NCI-H1436 (cell line): ENCODE measurements at places on chromosomes 1 and 21.

GRCh38 chr1:111334169-111334568 lies 43.5 kb downstream of the CHIA start:
- no peak for DNase-seq

GRCh38 chr1:115890580-115890979 lies 49.7 kb upstream of the NHLH2 start:
- no peak for DNase-seq

- DNase-seq: no peak
Observed at GRCh38 chr1:219189021-219189824, 15.5 kb downstream of the LYPLAL1 start.

GRCh38 chr1:151000408-151000807 lies 6.3 kb downstream of the MINDY1 start:
- no peak for DNase-seq

DNA sequence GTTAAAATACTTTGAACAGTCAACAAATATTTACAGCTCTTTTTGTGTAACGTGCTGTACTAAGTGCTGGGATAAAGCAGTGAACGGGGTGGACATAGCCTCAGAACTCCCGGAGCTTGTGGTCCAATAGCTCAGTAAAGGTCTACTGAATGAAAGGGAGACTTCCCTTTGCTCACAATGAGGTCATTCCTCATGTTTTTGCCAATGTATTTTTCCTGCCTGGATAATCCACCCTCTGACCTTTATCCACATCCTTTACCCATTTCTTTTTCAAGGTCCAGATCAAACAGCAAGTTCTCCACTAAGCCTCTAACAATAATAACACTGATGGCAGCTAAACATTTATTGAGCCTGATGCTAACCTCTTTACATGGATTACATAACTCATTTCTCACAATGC lies 55.9 kb downstream of the LEPR start:
- no peak for DNase-seq

DNA sequence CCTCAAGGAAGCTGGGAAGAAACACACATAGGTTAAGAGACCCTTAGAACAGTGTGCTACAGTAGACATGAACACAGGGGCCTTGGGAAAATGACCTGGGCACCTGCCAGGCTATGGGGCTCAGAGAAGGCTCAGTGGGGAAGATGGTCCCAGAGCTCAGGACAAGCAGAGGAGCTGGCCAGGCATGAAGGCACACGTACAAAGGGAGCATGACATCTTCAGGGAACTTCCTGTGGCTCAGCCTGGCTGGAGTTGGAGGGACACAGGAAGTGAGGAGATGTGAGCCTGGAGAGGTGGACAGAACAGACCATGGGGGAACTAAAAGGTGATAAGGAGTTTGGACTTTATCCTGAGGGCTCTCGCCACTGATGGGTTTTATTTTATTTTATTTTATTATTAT lies 3.8 kb upstream of the SLC50A1 start:
- DNase-seq: no peak

- no peak for DNase-seq
Observed at GRCh38 chr1:37237948-37238347, 203.6 kb upstream of the GRIK3 start.
